ENCODE measurements at places on chromosomes 4 and X. TPM values are rescaled to one million over a fixed set of nuclear protein-coding genes. Genes with fewer than 3 reads are reported as not detected.

- peak overlapping the region; percentile 82 for H3K27ac ChIP-seq
- H3K4me1 ChIP-seq: peaks cover 18% of the 10 kb centered on the region
Measured at GRCh38 chrX:78104447-78105176, 564 bp downstream of the PGK1 start.

DNA sequence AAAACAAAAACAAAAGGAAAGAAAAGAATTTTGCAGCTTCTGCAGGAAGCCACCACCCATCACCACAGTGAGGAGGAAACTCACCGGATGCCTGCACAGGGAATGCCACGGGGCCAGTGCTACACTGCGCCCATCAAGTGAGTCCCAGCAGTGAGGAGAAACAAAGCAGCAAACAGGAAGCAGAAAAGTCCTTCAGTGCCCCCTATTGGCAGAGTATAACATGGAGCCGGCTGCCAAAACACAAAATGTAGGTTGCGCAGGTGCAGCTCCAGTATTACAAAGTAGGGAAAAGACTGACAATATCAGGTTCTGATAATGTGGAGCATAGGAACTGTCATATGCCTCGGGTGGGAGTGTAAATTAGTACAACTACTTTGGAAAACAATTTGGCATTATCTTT, 23.3 kb upstream of the SCML2 start:
- H3K36me3 ChIP-seq: no peaks in the 10 kb centered on the region
- H3K27me3 ChIP-seq: no peaks in the 10 kb centered on the region
- no peaks in the 10 kb centered on the region for H3K4me1 ChIP-seq
- no peak overlapping the region for H3K27ac ChIP-seq
- DNase-seq: peak; percentile 19

DNA sequence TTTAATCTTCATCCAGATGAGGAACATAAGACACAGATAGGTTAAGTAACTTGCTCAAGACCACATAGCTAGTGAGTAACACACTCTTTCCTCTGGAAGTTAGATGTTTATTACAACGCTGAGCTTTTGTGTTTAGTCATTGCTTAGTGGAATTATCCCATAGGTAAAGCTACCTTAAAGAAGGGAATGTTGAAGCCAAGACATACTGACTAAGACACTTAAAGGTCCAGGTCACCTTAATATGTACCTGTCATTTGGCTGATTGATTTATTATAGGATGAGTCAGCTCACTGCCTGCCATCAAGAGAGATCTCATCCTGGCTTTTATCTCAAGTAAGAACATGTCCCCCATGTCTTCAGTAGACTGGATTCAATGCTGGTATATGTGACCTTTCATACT, 53.4 kb downstream of the KDR start:
- no peak overlapping the region for H3K27ac ChIP-seq
- H3K4me3 ChIP-seq: no peak overlapping the region
- H3K27me3 ChIP-seq: peaks cover 3% of the 10 kb centered on the region
- H3K36me3 ChIP-seq: no peaks in the 10 kb centered on the region

- no peaks in the 10 kb centered on the region for H3K36me3 ChIP-seq
- no peaks in the 10 kb centered on the region for H3K27me3 ChIP-seq
- H3K4me1 ChIP-seq: no peaks in the 10 kb centered on the region
- no peak overlapping the region for H3K4me3 ChIP-seq
- no peak for DNase-seq
Measured at GRCh38 chr4:148770848-148771247, 328.6 kb upstream of the NR3C2 start.

OTUD6A gene
- total RNA-seq: not detected

GPRASP2 gene
- 24.6 TPM for total RNA-seq

PDZD4 gene
- total RNA-seq: 41.8 TPM

DNA sequence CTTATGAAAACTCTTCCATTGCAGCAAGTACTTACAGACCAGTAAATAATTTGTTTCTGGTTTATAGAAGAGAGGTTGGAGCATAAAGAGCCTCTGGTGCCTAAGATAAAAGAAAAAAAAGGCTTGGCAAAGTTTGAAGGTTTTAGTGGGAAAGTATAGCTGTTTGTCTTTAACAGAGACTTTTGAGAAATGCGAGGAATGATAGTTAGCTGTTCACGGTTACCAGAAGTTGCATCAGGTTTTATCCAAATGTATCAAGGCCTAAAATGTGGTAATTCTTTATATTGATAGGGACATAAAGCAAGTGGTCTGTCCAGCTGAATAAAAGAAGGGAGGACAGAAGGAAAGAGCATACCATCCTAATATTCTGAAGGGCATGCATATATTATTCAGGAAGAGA, 29.3 kb downstream of the RAP1GDS1 start:
- DNase-seq: no peak
- peaks cover 18% of the 10 kb centered on the region for H3K4me1 ChIP-seq
- H3K27ac ChIP-seq: peak overlapping the region; percentile 4
- no peaks in the 10 kb centered on the region for H3K27me3 ChIP-seq
- no peaks in the 10 kb centered on the region for H3K36me3 ChIP-seq

DNA sequence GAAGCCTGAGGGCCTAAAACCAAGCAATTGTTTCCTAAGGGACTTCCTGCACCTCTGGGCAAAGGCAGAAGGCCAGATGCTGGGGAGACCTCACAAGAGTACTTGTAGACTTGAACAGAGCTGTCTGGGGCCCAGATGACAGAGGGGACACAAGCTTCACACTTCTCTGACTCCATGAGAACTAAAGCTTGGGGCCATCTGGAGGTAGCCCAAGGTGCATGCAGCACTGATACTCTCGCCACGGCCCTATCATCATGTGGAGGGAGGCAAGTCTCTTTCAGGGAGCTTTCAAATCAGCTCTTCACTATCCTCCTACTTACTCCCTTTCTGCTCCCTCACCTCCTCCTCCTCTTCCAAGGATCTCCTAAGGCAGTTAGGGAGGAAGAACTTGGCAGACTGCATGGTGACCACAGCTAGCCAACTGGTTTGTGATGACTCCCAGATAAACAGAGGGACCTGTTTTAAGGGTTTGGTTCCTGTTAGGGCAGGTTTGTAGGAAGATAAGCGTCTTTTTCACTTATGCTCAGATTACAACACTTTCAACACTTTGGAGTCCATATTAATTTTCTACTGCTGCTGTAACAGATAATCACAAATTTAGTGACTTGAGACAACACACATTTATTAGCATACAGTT, 23.8 kb downstream of the MSL3 start:
- H3K27ac ChIP-seq: no peak overlapping the region
- no peaks in the 10 kb centered on the region for H3K36me3 ChIP-seq
- DNase-seq: no peak
- no peaks in the 10 kb centered on the region for H3K4me1 ChIP-seq
- peaks cover 1% of the 10 kb centered on the region for H3K27me3 ChIP-seq

GRCh38 chrX:124895947-124896346, 423.7 kb upstream of the TEX13C start:
- H3K27me3 ChIP-seq: no peaks in the 10 kb centered on the region
- H3K27ac ChIP-seq: no peak overlapping the region
- no peaks in the 10 kb centered on the region for H3K36me3 ChIP-seq
- no peaks in the 10 kb centered on the region for H3K4me1 ChIP-seq
- no peak for DNase-seq

GRCh38 chr4:88106205-88106604, 52.2 kb downstream of the ABCG2 start:
- H3K36me3 ChIP-seq: no peaks in the 10 kb centered on the region
- H3K4me1 ChIP-seq: no peaks in the 10 kb centered on the region
- no peak overlapping the region for H3K4me3 ChIP-seq
- peaks cover 4% of the 10 kb centered on the region for H3K27me3 ChIP-seq

NR3C2 gene
- total RNA-seq: 0.29 TPM

- no peaks in the 10 kb centered on the region for H3K27me3 ChIP-seq
- no peak for DNase-seq
- no peak overlapping the region for H3K4me3 ChIP-seq
- no peak overlapping the region for H3K27ac ChIP-seq
- no peaks in the 10 kb centered on the region for H3K36me3 ChIP-seq
Measured at GRCh38 chrX:130147631-130148030, 18.0 kb downstream of the AIFM1 start.

Data from glutamatergic neuron (in vitro differentiated cells).